Activated CD4-positive, alpha-beta T cell treated with anti-CD3 and anti-CD28 coated beads, Interleukin-2, amount 10 ng/mL, durations not matched to agents 24 days and 14 days (primary cell): ENCODE measurements at places on chromosomes 16 and 17. TPM values are rescaled to one million over a fixed set of nuclear protein-coding genes. Genes with fewer than 3 reads are reported as not detected.
A peak's percentile ranks its signal among the peaks of the same experiment; 100 is the strongest.

The RASD1 gene
- 6.6 and 7.5 TPM in 2 replicates for total RNA-seq

The TAC4 gene
- not detected in 2 replicates for total RNA-seq

DNA sequence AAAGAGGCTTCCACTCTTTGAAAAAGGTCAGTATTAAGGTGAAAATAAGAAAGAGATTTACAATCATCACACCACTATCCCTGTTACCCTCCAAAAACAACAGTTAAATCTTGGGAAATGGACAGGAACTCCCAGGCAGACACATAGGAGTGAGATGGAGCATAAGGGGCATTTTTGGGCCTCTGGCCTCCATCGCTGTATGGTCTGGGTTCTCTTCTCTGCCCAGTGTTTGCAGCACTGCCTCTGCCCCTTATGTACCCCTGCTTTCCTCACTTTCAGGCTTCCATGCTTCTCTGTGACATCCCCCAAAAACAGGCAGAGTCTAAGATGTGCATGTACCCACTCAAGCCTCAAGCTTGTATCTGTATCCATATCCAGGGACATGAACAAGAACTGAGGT lies 630 bp upstream of the HOXB2 start:
- no peak for DNase-seq

- no peak for DNase-seq
Measured at GRCh38 chr17:38456031-38456815, 28.0 kb downstream of the ARHGAP23 start.

- DNase-seq: no peak
Measured at GRCh38 chr17:72774236-72774635, 318.3 kb downstream of the SLC39A11 start.

The GALR2 gene
- total RNA-seq: 2.3 and 2.7 TPM in 2 replicates

DNA sequence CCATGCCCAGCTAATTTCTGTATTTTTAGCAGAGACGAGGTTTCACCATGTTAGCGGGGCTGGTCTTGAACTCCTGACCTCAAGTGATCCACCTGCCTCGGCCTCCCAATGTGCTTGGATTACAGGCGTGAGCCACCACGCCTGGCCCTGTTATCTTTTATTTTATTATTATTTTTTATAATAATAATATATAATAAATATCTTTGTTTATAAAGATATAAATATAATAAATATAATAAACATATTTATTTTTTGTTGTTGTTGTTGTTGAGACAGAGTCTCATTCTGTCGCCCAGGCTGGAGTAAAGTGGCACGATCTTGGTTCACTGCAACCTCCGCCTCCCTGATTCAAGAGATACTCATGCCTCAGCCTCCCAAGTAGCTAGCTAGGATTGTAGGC lies 7.0 kb upstream of the RNF157 start:
- DNase-seq: no peak

DNA sequence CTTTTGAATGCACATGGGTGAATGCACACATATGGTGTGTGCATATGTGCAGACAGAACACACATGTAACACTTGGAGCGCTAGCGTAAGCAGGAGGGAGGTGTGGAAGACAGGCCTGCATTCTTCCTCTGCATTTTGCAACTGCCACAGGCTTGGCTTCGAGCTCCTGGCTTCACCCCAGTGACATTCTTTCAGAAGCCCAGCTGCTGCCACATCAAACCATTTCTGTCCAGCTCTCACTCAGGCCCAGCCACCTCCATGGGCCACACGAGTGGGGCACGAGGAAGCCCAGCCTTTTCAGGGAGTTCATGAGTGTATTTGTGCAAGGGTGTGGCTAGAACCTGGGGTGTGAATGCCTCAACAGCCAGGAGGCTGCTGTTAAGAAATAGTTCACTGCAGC lies 18.8 kb downstream of the LGALS3BP start:
- no peak for DNase-seq

DNA sequence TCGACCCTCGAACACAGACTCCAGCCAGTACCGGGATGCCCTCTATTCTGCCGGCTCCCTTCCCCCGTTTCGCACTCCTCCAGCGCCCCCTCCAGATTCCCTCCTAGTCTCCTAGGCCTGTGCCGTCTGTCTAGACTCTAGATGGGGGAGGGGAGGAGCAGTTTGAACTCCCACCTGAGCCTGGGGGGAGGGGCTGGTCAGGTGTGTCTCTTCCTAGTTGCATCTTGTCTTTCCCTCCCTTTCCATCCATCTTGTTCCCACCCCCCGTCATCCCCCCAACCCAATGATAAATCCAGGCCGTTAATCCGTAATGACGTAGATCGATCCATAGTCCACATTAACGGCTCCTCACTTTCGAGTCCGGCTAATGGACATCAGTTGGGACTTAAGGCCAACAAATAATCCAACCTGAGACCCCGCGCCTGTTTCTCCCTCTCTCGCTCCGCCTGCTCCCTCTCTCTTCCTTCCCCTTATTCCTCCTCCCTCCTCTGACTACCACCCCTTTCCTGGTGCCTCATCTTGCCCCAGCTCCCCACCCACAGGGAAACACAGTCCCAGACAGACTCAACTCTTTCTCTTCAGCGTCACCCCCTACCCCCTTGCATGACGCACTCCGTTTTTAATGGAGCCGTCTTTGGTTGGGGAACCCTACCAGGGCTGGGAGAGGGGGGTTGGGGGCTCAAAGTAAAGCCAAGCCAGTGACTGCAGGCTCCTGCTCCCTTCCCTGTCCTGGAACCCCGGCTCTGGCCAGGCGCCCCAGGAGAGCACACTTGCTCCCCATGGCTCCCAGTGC lies 3.4 kb upstream of the HOXB5 start:
- DNase-seq: no peak

The TPPP3 gene
- total RNA-seq: not detected in 2 replicates

DNA sequence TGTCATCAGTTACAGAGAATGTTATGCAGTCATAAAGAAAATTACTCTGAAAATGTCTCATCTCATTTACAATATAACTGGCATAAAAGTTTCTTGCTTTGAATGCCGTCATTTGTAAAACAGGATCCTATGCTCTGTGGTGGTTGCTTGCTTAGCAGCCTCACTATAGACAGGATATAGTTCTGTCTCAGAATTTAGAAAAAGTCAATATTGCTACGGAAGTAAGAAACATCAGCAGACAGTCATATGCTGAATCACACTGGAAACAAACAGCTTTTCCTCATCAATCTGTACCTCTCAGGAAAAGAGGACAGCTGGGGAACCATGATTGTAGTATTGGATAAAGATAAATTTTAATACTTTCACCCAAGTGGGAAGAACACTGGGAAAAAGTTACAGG lies 105.5 kb downstream of the MYO1D start:
- DNase-seq: no peak

DNA sequence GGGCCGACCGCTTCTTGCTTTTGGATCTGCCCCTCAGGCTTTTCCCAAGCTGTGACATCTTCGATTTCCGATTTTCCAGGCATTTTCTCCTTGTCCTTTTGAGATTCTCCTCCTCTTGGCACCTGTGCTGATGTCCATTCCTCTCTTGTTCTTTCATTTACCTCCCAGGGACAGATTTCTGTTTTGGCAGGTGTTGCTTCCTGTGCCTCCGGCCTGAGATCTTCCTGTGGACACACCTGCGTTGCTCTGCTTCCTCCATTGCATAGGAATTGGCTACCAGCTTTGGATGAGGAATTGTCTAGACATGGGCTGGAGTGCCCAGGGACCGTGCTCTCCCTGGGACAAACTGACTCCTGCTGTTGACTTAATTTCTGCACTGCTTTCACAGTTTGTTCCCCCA lies 15.1 kb downstream of the GPR179 start:
- DNase-seq: no peak

The TP53TG3C gene
- not detected in 2 replicates for total RNA-seq

- no peak for DNase-seq
Measured at GRCh38 chr17:65185668-65186382, 48.7 kb downstream of the RGS9 start.

The KRT33B gene
- not detected in 2 replicates for total RNA-seq

DNA sequence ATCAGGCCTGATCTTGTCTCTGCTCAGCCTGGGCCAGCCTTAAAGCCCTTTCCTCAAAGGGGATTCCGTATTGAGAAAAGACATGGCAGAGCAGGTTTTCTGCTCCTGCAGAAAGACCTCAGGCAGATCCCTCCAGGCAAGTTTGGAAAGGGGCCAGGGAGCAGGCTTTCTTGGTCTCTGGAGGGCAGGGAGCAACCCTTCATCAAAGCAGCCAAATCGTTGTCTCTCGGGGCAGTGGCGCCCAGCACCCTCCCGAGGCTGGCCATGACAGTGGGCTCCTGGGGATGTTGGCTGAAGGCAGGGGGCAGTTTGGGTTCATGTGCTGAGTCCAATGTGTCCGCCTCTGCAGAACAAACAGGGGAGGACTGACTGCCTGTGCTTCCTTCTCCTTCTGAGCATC lies 168.4 kb upstream of the WSCD1 start:
- DNase-seq: no peak

DNA sequence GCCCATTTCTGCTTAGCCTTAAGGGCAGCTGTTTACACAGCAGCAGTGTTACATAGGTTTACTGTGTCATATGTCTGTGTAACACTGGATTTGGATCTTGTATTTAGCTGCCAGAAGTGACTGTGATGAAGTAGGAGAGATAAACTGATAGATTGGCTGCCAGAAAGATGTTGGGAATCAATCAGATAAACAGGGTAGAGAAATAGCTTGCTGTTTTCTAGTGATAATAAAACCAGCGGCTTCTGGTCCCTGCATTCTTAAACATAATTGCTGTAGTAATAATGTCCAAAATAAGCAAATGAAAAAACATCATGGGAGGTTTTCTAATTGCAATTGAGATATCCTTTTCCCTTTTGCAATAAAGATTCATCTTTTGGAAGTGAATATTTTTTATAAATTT lies 68.7 kb downstream of the AATF start:
- no peak for DNase-seq

DNA sequence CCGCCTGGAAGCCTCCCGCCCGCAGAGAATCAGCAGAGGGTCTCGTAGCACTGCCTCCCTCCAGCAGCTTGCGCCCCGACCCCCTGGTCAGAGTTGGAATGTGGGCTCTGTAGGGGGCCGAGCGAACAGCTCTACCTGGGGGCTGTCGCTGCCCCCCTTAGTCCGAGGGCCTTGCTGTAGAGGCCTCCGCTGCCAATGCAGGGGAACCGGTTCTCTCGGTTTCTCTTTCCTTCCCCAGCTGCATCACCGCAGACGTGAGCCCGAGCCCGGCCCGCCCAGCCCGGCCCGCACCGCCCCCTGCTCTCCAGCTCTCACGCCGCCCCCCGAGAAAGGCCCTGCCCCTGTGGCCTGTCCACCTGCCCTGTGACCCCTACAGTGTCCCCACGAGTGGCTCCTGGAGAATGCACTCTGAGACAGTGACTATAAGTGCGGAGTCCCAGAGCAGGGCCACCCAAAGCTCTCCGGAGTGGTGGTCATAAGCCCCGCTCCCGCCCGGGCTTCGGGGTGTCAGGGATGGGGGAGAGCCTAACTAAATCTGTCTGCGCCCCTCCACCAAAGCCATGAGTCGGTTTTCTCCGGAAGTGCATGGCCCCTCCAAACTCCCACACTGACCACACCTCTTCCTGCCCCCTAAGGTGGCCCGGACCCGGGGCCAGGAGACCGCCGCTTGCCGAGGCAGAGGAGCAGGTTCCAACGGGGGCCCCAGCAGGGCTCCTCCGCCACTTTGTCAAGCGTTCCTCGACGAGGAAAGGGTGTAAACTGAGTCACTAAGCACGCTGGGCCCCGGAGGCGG lies 1.7 kb downstream of the ARHGAP27 start:
- DNase-seq: peak; percentile 86

- DNase-seq: no peak
Measured at GRCh38 chr16:7967996-7968509, 622.3 kb downstream of the TMEM114 start.

The GRN gene
- total RNA-seq: 33.0 and 34.6 TPM in 2 replicates

GRCh38 chr17:59439262-59439661 lies 107.8 kb downstream of the YPEL2 start:
- DNase-seq: peak; percentile 72

- no peak for DNase-seq
Measured at GRCh38 chr16:54446639-54447038, 160.1 kb upstream of the IRX3 start.

DNA sequence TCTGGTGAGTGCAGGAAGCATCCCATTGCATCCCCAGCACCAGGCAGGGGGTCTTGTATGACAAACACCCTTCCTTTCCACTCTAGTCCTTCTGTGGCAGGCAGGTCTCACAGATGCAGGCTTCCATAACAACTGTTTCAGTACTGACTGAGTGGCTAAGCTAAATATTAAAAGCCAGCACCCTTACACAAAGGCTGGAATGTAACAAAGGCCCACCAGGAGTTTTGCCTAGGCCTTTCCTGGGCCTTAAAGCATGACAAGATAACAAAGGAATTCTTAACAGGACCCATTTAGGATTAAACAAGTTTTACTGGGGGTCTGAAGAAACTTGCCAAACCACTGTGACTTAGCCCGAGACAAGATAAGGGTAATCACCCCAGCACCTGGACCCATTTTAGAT lies 228.9 kb upstream of the RPL38 start:
- no peak for DNase-seq

DNA sequence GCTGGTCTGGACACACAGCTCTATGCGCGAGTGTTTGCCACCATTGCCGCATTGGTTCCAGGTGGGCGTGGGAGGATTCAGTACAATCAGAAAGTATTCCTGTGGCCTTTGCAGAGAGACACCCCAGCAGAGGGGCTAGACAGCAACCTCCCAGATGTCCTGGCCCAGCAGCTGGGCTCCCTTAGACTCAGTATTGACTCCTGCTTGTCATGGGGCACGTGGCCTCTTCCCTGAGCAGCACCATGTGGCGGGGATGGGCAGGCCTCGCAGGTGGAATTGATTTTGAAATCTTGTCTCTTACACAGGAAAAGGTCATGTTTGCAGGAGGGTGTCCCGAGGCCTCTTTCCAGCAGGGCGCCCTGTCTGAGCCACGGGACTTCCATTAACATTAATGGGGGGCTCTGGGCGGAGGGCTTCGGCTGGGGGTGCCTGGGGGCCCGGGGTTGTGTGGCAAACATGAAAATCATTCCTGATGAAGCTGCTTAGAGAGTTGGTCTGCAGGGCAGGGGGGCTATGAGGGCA lies 96.4 kb downstream of the C16orf78 start:
- no peak for DNase-seq

GRCh38 chr17:77498091-77498741 lies 357.4 kb downstream of the SEC14L1 start:
- no peak for DNase-seq

- DNase-seq: no peak
Measured at GRCh38 chr17:63542942-63543821, 7.1 kb upstream of the DCAF7 start.

The MT1E gene
- 136 and 152 TPM in 2 replicates for total RNA-seq

GRCh38 chr17:31052187-31052889 lies 42.4 kb upstream of the NF1 start:
- DNase-seq: no peak

The CTRB1 gene
- not detected in 2 replicates for total RNA-seq

DNA sequence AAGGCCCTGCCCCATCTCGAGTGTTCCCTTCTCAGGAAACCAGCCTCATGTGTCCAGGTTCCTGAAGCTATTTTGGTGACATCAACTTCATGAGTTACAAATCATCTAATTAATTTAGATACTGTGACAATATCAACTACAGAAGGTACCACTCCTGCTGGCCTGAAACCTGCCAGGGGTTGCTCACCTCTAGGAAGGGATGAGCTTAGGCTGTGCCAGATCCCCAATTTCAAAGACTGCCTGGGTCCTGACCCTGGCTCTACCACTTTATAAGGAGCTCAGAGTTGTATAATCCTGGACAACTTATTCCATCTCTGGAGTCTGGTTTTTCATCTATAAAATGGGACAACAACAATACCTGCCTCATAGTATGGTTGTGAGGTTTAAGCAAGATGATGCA lies 5.2 kb downstream of the C16orf78 start:
- no peak for DNase-seq

- DNase-seq: no peak
Measured at GRCh38 chr16:71555230-71555891, 21.5 kb downstream of the TAT start.

The KRTAP1-3 gene
- not detected in 2 replicates for total RNA-seq

The SLX4 gene
- total RNA-seq: 10.6 and 10.9 TPM in 2 replicates

GRCh38 chr16:86578611-86579267 lies 390 bp downstream of the FOXL1 start:
- DNase-seq: no peak

The HS3ST2 gene
- total RNA-seq: not detected in 2 replicates
